ENCODE measurements at places on chromosomes 12 and 14. TPM values are rescaled to one million over a fixed set of nuclear protein-coding genes. Genes with fewer than 3 reads are reported as not detected.

DNA sequence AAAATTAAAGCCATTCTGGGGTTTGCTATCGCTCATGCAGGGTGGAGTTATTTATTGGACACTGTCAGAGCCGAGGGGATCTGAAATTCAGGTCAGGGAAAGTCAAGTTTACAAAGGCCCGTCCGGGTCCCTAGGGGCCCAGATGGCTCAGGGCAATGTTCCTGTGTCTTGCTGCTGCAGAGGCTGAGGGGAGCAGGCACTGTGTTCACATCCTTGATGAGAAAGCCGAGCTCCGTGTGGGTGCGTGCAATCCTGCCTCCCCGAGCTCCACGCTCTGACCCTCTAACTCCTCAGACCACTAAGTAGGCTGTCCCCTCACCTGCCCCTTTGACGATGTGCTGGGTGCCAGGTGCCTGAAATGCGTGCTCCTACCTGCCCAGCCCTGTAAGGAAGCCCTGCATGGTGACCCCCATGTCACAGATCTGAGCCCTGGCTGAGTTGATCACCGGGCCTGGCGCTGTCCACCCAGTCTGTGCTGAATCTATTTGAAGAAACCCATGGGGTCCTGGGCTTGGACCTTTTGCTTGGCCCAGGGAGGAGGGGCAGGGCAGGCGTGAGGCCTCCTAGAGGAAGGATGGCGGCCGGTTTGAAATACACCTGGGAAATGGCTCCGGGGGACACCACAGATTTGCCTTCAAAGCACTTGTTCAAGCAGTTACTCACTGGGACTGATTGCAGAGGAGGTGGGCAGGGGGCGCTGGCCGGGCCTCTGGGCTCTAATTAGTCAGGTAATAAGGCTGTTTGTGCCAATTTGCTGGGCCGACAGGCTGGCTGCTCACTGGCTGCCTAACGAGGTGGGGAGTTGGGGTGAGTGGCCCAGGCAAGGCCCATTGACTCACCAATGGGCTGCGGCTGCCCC lies 204.3 kb downstream of the KIF26A start:
- no peaks in the 10 kb centered on the region for H3K4me1 ChIP-seq
- no peak for DNase-seq
- H3K4me3 ChIP-seq: no peak overlapping the region
- no peaks in the 10 kb centered on the region for H3K36me3 ChIP-seq
- H3K27me3 ChIP-seq: peaks cover 4% of the 10 kb centered on the region

GRCh38 chr12:12214635-12215131 lies 52.2 kb downstream of the LRP6 start:
- H3K4me1 ChIP-seq: peaks cover 9% of the 10 kb centered on the region
- peaks cover 7% of the 10 kb centered on the region for H3K27me3 ChIP-seq
- no peak overlapping the region for H3K4me3 ChIP-seq
- no peak for DNase-seq
- no peak overlapping the region for H3K27ac ChIP-seq
- no peaks in the 10 kb centered on the region for H3K36me3 ChIP-seq

- H3K27me3 ChIP-seq: no peaks in the 10 kb centered on the region
- H3K36me3 ChIP-seq: no peaks in the 10 kb centered on the region
- H3K27ac ChIP-seq: no peak overlapping the region
Observed at GRCh38 chr12:55723516-55724225, 3.5 kb downstream of the RDH5 start.

BMP4 gene
- 0.20 TPM for total RNA-seq

RASSF9 gene
- total RNA-seq: not detected

SYNDIG1L gene
- total RNA-seq: not detected

PSMC1 gene
- total RNA-seq: 140 TPM

Data from CD8-positive, alpha-beta memory T cell (primary cell).